ENCODE measurements at places on chromosomes 3 and 15.

- no peak for DNase-seq
Observed at GRCh38 chr15:99511531-99511865, 54.3 kb upstream of the MEF2A start.

DNA sequence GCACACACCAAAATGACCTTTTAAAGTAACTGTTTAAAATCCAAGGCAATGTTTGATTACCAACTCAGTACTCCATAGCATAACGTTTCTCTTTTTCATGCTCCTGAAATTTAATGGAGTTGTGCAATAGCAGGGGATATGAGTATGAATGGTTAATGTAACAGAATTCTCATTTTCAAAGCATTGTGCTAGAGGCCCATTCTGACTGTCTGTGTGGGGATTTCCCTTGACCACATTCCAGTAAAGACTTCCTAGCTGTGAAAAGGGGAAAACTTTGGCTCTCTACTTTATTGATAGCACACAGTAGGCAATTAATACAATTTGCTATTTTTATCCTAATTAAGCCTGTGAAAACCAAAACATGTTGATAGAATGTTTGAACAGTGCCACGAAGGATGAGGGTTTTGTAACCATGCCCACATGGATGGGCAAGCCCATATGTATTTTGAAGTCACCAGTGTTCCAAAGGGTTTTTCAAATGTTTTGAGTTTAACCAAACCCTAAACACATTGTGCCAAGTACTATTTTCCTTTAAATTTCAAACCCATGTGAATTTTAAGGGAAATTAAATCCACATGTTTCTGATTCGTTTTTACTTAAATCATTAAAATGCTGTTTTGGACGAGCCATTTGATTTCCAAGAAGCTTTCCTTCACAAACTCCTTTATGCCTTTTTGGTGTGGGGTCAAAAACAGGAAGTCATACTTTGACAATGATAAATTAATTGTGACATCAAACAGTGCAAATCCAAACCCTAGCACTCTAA is 261.2 kb downstream of the SHOX2 start:
- no peak for DNase-seq

- no peak for DNase-seq
Observed at GRCh38 chr3:98582042-98582441, 11.4 kb downstream of the CPOX start.

- no peak for DNase-seq
Observed at GRCh38 chr3:170081079-170081741, 43.4 kb downstream of the GPR160 start.

DNA sequence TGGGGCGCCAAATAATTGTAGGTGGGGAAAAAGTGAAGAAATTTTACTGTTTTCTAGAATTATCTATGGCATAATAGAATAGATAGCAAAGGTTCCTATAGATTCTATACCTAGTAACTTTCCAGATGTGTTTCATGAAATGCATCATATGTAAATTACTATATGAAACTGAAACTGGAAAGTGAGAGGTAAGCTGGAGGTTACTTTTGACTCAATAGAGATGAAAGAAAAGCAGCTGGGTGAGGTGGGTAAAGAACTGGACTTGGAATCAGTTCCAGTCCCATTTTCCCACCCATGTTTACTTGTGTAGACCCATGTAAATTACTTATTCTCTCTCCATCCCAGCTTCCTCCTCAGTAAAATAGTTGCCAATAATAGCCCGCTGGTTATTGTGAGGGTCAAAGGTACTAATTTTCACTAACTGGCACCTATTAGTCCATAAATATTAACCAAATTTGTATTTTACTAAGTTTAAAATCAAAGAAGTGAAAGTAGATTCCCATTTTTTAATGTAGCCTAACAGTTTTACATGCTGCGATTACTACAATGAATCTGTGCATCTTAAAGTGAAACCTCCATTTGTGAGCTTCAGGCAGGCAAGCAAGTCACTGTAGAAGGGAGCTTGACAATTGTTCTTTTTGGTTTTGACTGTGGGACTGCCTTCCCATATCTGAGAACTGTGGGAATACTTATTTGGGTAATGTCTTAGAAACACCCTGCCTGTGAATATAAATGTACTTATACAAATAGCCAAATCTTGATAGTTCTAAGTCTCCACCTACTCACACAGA is 312.1 kb downstream of the SLC9A9 start:
- no peak for DNase-seq

DNA sequence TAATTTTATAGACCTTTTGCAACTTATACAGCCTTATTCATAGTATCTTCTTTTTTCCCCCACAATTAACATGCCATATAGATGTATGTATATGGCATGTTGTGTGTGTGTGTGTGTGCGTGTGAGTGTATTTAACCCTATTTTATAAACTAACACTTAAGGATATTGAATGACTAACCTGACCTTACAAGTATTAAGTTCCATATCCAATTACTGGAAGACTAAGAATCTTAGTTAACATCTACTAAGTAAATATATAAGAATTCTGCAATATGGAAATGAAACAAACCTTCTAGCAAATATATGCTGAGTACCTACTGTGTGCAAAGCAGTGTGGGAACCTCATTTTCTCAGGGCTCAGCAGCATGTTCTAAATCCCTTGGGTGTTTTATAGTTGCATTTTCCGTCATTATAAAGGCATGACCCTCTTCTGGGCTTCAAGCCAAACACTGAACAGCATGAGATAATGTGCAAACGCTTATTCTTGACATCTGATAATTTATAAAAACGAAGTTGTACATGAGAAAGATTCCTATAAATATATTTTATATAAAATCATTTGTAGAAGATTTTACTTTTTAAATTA is 105.5 kb downstream of the NLGN1 start:
- no peak for DNase-seq

GRCh38 chr3:128235207-128235926 is 82.1 kb downstream of the EEFSEC start:
- no peak for DNase-seq

DNA sequence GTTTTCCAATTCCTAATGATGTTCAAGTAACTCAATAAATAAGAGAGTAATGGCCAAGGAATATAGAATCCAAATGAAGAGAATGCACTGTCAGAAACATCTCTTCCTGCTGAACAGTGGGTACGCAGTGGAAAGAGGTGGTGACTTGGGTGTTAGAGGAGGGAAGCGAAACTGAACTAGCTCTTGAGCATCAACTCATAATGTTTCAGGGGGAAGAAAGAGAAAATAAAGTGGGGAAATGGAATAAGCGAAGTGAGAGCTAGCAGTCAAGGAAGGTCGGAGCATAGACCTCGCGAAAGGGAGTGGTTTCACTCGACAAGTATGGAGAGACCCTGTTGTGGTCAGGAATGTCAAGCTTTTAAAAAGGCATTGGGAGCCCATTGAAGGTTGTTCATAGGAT is 309.5 kb downstream of the GAP43 start:
- DNase-seq, result no peak

DNA sequence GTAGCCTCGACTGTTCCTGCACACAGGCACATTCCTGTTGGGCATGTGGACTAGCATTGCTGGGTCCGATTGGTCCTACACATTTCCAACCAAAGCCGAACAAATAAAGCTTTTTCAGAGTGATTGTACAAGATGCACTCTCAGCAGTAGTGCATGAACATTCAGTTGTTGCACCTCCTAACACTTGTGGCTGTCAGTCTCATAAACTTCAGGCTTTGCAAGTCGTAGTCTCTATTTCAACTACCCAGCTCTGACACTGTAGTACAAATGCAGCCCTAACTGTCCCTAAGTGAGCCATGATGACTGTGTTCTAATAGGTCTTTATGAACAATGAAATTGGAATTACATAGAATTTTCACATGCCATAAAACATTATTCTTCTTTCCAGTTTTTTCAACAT is 281.7 kb upstream of the ATP10A start:
- DNase-seq, result no peak
